ENCODE measurements at places on chromosomes 6 and 20.

- DNase-seq: no peak
These were observed 67.2 kb upstream of the TRAF3IP2 start for GRCh38 chr6:111672761-111673450.

DNA sequence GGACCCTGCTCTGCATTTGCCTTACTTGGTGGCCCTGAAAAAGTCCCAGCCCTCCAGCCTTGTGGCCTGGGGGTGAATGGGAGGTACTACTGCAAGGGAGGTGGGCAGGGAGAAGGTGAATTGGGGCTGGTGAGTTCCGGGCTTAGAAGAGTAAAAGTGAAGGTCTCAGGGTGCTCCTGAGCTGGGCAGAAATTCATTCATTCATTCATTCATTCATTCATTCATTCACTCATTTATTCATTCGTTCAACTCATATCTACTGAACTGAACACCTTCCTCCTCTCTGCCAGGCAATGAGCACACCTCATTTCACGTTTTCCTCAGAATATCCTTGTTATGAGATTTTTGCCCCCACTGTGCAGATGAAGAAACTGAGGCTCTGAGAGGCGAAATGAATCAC, 6.7 kb upstream of the DLGAP4 start:
- no peak for DNase-seq

DNA sequence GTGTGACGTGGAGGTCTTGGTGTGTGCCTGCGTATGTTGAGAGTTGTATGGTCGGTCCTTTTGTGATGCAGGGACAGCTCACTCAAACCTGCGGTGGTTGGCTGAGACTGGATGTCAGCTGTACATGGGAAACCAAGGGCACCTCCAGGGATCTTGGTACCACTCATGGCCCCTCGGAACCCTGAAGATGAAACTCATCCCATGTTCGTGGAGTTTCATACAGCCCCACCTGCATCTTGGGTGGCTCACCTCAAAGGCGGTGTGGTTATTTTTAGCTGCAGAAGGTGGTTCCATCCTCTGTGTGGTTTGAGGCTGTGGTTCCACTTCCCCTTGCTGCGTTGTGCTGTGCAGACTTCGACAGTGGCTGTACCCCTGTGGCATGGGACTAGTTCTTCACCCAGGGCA, 52.6 kb upstream of the SLC22A1 start:
- DNase-seq: no peak

- no peak for DNase-seq
These were observed 91.3 kb downstream of the FILIP1 start for GRCh38 chr6:75402296-75402695.

DNA sequence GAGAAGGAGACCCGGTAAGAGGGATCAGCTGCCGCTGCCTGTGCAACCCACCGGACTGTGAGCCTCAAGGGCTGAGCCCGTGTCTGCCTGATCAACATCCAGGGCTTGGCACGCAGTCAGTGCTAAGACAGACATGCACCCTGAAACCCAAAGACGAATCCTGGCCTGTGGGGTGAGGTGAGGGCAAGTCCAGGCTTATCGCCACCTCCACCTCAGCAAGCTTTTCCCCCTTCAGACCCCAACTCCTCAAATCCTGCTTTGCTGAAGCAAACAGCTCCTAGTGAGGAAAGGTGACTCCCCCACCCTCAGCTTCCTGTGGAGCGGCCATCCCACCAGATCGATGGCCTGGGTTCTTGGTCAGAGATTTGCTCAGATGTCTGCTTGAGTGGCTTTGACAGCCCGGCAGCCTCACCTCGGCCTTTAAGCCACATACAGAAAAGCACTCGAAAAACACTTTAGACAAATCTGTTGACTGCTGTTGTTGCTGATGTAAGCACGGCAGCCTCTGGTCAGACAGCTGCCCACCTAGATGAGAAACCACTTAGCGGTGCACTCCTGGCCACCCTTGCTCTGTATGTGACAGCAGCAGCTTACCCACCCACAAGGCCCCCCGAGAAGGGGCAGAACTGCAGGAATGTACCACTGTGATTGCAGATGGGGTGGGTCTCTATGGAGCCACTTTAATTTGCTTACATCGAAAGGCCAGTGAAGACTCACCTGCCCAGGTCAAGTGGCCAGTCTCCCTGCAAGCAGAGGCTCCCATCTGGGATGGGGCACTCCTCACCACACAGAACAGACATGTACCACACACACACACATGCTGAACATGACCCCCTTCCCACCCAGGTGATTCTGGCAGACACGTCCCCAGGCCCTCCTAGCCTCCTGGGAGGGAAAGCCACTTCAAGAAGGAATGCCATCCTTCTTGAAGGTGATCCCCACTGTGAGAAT, 14.8 kb downstream of the MTCH1 start:
- DNase-seq: no peak

- no peak for DNase-seq
These were observed 73.8 kb downstream of the SCML4 start for GRCh38 chr6:107750176-107750797.

GRCh38 chr6:29489286-29489685, 1.5 kb upstream of the MAS1L start:
- no peak for DNase-seq

DNA sequence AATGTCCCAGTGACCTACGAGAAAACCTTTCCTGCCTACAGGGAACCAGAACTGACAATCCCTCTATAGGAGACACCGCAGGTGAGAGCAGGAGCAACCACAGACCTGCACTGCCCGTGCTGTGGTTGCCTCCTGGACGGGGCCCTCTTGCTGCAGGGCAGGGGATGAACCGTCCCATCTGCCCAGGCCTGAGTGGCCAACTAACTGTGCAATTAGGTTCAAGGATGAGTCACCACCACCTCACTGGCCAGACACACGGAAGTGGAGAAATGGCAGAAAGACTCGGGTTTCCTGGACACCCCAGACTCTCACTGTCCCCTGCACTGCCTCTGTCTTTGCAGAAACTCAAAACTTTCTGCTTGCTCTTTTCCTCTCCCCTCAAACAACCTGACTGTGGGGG, 13.8 kb upstream of the HLA-G start:
- peak; percentile 20 for DNase-seq

- no peak for DNase-seq
These were observed 219.5 kb upstream of the RIN2 start for GRCh38 chr20:19538556-19538955.

GRCh38 chr6:85124472-85125354, 325.2 kb upstream of the NT5E start:
- DNase-seq: no peak

- DNase-seq: no peak
These were observed 60.7 kb downstream of the AKAP12 start for GRCh38 chr6:151300267-151300991.

GRCh38 chr6:107102414-107102805, 12.9 kb downstream of the BEND3 start:
- no peak for DNase-seq

GRCh38 chr20:12264711-12265110, 347.0 kb downstream of the BTBD3 start:
- DNase-seq: no peak

DNA sequence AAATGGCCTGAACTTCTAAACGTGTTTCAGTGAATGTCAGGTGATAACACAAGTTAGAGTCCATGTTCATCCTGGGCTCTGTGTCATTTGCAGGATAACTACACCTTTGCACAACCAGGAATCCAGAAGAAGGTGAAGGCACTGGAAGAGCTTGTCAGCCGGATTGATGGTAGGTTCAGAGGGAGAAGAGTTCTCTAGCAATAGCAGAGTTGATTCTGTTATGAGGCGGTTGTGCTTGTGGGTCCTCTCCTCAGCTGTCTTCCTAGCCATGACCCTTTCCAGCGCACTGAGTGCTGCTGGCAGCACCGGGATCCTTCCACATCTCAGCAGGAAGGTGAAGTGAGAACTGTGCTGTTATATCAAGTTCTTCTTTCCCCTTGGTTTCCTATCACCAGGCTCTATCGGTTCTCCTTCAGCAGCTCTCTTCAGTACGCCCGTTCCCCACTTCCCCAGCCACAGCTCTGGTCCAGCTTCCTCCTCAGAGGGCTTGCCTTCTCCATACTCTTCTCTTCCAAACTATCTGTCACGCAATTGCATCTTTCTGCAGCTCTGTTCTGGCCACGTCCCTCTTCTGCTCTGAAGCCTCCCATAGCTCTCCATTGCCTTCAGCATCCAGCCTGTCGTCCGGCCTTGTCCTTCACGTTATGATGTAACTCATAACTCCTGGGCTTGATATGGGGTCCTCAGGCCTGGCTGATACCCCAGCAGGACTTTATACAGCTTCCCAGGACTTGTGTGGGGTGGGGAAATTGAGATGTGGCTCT, 39.9 kb upstream of the RNF8 start:
- DNase-seq: no peak

DNA sequence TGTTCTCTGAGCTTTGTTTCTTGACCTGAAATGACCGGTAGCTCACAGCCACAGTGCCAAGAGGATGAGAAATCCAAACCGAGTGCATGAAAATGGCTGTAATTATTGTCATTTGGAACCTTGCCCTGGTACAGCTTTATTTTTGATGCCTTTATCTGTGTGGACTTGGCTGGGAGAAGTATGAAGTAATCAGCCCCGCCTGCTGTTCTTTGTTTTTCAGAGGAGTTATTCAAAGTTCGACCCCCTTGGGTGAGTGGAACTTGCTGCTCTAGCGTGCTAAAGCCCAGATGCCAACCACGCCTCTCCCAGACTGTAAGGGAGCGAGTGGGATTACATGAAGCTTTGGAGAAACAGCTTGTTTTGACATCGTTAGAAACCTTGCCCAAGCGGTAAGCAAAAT, 48.3 kb downstream of the ECT2L start:
- DNase-seq: no peak

GRCh38 chr6:31567531-31568370, 4.3 kb upstream of the LTA start:
- no peak for DNase-seq

- DNase-seq: no peak
These were observed 154.2 kb upstream of the MLN start for GRCh38 chr6:33957892-33958525.

DNA sequence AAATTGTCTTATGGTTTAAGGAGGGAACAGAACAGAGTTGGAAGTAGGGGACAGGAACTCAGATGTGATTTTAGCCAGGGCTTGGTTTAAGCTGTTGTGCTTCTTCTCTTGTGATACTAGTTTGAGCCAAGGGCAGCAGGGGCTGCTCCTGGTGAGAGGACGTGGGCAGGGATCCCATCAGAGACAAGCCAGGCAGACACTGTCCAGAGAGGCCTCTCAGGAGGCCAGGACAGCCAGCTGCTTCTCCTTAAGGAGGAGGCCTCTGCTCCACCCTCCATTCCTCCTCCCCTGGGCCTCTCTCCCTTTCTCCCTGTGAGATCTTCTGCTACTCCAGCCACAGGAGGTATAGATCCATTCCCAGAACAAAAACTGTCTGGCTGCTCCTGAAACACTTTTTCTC, 108.4 kb upstream of the MLN start:
- DNase-seq: no peak

- no peak for DNase-seq
These were observed 175.9 kb downstream of the ZDHHC14 start for GRCh38 chr6:157556671-157557430.

GRCh38 chr6:38510205-38510604, 129.5 kb downstream of the BTBD9 start:
- DNase-seq: no peak

GRCh38 chr20:40931410-40932044, 97.1 kb upstream of the TOP1 start:
- DNase-seq: no peak

GRCh38 chr20:39019805-39020325, 57.7 kb downstream of the DHX35 start:
- no peak for DNase-seq

DNA sequence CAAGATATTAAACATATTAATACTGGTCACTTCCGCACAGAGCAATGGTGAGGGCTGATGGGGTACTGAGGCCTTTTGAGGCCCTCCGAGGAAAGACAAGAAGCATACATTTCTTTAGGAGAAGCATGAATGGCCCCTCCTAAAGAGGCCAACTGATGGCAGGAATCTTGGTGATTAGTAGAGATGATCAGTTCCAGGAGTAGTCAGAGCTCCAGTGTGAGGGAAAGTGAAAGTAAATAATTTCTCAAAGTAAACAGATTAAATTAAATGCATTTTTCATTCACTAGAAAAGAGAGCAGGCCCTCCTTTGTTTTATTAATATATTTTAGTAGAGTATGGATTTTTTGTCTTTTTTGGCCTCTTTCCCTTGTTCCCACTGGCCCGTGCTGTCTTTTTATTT, 38.2 kb downstream of the NOX3 start:
- no peak for DNase-seq

DNA sequence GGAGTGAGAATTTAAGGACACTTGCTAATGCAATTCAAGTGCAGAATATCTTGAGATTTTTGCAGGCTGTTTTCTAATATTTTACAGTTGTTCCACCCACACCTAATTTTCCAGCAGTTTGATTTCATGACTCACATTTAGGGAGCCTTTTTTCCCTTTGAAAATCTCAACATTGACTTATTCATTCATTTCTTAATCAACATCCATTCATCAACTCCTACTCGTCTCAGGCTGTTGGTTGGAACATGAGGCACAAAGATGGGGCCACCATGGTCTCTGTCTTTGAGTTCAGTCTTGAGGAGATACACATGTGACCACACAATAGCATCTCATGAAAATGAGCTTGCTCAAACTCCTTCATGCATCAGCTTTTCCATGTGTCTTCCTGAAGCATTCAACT, 135.6 kb downstream of the UNC5CL start:
- DNase-seq: no peak

DNA sequence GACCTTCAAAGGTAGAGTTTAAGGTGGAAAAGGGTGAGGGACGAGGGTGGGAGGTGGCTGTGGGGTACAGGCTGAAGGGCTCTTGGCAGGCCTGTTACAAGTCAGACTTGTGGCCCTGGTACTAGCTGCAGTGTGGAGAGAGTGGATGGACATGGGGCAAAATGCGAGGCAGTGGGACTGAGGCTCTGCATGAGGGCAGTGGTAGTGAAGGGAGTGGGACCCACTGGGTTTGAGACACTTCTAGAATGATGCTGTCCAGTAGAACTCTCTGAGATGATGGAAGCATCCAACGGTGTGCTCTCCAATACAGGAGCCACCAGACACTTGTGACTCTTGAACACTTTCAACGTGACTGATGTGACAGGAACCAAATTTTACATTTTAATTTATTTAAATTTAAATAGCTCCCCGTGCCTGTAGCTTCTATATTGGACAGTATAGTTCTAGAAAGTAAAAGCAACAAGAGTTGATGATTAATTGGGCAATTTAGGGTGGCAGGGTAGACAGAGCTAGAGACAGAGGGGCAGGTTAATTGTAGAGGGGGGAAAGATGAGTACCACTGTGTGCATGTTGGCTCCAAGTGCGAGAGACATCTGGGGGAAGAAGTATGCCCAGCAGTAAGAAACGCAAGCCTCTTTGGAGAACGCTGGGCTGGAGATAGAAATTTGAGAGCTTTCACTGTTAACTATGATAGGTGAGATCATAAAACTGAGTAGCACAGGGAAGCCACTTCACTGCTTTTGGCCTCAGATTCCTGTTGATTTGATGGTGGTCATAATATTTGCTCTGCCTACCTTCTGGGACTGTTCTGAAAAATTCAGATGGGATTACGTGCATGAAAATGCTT, 77.5 kb downstream of the TXNDC5 start:
- no peak for DNase-seq
